ENCODE measurements at places on chromosomes 2 and 18.

- no peak for DNase-seq
These were observed 21.9 kb upstream of the SEMA4C start for GRCh38 chr2:96891591-96892333.

- DNase-seq = no peak
These were observed 12.9 kb downstream of the ADAM23 start for GRCh38 chr2:206456078-206456754.

- no peak for DNase-seq
These were observed 172.0 kb downstream of the MIB1 start for GRCh38 chr18:21912339-21913239.

GRCh38 chr2:196957442-196957841 is 30.9 kb upstream of the PGAP1 start:
- no peak for DNase-seq

- no peak for DNase-seq
These were observed 15.8 kb downstream of the TMEM200C start for GRCh38 chr18:5879479-5879882.

- no peak for DNase-seq
These were observed 76.0 kb downstream of the EMX1 start for GRCh38 chr2:72993147-72993932.

GRCh38 chr2:135149251-135149650 is 97.2 kb downstream of the RAB3GAP1 start:
- no peak for DNase-seq

All from posterior cingulate gyrus (tissue), 11 donors.